Activated CD8-positive, alpha-beta memory T cell treated with anti-CD3 and anti-CD28 coated beads, Interleukin-2, amount 50 U/mL, for 4 hours (primary cell): ENCODE measurements at places on chromosomes 11 and 22.

- DNase-seq: no peak
These were observed 539.2 kb downstream of the NTM start for GRCh38 chr11:131909426-131910177.

DNA sequence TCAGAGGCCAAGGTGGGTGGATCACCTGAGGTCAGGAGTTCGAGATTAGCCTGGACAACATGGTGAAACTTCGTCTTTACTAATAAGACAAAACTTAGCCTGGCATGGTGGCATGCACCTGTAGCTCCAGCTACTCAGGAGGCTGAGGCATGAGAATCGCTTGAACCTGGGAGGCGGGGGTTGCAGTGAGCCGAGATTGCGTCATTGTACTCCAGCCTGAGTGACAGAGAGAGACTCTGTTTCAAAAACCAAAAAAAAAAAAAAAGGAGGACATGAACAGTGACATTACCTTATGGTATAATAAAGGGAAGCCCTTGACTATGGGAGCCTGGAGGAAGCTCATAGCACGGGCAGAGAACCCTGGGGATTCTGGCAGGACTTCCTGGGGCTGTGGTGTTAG, 16.5 kb upstream of the PLEKHB1 start:
- no peak for DNase-seq

- no peak for DNase-seq
These were observed 1.1 kb downstream of the CSTF3 start for GRCh38 chr11:33160136-33160535.

GRCh38 chr22:44361391-44362126, 48.8 kb upstream of the SHISAL1 start:
- no peak for DNase-seq

DNA sequence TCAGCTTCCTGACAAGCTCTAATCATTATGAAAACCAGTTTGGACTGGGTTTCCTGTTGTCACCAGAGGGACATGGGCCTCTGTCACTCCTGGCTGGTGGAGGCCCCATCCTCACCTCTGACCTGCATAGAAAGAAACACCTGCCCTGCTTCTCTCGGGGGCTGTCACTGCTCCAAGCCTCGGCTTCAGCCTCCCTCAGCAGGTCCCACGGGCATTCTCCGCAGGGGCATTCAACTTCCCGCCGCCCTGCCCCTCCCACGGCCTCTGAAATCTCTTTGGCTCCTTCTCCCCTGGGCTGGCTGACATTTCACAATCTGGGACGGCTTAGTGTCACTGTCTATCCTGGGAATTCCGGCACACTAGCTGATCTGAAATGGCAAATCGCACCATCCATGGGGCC, 257.9 kb downstream of the CTTN start:
- no peak for DNase-seq

GRCh38 chr22:45314054-45314721, 4.5 kb downstream of the FAM118A start:
- DNase-seq: no peak

GRCh38 chr22:19980766-19981165, 35.9 kb downstream of the ARVCF start:
- no peak for DNase-seq

- no peak for DNase-seq
These were observed 5.7 kb upstream of the MYEOV start for GRCh38 chr11:69287968-69288882.

- no peak for DNase-seq
These were observed 35.8 kb downstream of the GRIK4 start for GRCh38 chr11:120547316-120547715.

DNA sequence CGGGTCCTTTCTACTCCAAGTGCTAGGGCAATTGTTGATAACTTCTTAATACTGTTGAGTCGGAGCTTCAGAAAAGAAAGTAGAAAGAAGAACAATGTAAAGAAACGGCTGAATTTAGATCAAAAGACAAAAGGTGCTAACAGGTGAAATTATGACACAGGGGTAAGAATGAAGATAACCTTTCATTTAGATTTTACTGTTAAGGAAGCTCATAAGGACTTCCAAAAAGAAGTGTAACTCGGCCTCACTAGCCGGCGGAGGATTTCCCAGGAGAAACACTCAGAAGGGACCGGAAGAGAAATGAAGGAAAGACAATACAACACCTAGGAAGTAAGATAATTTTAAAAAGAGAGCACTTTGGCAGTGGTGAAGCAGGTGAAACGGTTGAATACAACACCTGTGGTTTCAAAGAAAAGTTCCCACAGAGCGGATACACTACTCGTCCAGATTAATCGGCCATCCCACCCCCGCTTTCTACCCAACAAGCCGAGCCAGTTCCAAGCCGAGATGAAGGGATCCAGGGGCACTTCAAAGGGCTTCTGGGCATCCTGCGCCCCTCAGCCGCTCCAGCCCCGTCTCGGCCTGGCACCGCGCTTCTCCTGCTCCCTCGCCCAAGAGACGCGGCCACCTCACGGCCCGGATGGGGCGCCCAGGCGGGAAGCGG, 737 bp downstream of the PPP2R1B start:
- no peak for DNase-seq

GRCh38 chr11:102780491-102780918, at the start of gene MMP10:
Gene MMP10, minus strand, starts transcription at chr11:102780628. Its CDS starts 37 bp downstream, at chr11:102780591.
- DNase-seq: no peak

GRCh38 chr11:65945941-65946558, 770 bp downstream of the TSGA10IP start:
- no peak for DNase-seq

DNA sequence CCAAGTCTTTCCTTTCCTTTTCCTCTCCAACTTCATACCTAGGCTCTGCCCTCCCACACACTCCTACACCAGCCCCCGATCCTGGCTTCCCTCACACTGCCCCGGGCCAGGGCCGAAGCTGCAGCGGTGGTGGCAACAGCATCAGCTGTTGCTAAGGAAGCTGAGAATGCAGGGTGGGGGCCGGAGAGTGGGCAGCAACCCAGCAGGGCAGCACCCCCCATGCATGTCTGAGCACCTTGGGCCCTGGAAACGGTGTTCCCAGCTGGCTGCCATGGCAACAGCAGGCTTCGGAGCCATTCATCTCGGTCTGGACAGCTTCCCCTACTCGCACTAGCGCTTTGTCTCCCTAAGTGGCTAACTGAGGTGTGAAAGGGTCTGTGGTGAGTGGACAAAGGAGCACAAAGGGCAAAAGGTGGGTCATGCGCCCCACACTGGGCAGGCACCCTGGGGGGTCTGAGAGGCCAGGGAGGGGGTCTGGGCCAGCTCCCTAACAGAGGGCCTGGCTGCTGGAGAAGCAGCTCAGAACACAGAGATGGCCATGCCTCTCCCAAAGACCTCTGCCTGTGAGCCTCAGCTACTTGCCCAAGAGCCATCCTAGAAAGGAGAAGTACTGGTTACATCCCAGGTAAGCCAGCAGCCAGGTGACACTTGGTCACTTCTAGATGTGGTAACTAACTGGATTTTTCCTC, 42.1 kb upstream of the JAM3 start:
- DNase-seq: no peak

DNA sequence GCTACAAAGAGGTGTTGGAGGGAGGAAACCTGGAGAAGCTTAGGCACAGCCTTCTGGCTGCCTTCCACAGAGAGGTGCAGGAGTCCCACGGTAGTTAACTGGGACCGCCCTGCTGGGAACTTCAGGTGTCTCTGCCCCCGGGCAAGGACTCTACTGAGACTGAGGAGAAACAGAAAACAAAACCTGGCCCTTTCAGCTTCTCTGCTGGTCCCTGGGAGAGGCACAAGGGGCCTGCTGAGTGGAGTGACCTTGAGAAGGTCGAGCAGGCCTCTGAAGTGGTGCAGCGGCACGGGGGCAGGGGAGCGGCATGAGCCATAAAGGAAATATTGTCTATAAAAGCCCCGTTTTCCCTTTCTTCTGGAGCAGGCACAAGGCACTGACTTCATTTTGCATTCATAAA, 38.9 kb downstream of the NTM start:
- DNase-seq: no peak

GRCh38 chr22:48451891-48452290, 1375.8 kb downstream of the BRD1 start:
- no peak for DNase-seq

- DNase-seq: no peak
These were observed 7.2 kb downstream of the RNF215 start for GRCh38 chr22:30380011-30380410.

GRCh38 chr11:99015634-99016454, 4.9 kb upstream of the CNTN5 start:
- DNase-seq: no peak

- DNase-seq: no peak
These were observed 18.1 kb upstream of the LINC01488 start for GRCh38 chr11:69463181-69463994.

- DNase-seq: no peak
These were observed 5.8 kb downstream of the ARL14EP start for GRCh38 chr11:30328681-30329080.

DNA sequence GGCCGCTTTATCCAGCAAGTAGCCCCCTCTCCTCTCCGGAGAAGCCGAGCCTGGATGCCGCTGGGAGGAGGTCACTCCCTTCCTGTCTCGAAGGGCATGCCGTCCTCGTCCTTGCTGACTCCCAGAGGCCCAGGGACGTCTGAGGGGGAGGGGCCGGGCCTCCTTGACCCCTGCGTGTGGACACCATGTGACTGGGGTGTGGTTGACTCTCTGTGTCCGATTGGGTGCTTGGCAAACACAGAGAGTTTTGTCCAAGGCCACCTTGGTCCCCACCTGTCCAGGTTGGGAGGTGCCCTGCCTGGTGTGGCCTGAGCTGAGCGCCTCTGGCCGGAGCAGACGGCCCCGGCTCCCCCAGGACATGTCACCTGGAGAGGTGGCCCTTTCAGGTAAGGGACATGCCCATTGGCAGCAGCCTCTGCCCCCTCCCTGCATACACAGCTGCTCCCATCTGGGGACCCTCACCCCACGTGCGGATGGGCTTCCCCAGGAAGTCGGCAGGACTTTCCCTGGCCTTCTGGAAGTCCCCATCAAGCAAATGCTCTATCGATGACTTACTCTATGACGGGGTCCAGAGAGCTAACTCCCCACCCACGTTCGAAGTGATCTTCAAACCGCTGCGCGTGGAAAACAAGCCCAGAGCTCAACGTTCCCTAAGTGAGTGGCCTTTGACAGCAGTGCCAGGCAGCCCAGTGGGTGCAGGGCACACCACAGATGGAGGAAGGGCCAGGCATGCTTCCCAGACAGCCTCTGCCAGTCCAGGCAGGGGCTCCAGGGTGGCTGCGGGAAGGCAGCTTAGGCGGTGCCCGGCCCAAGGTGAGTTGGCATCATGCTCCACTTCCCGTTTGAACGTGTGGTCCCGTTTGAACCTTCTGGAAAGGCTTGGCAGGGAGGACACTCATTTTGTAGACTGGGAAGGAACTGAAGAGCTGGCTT, at the start of gene SMIM38:
TSS of gene SMIM38 (plus strand) at position 634 of the 933 bp plus-strand sequence. CDS start 1,912 bp downstream, outside the sequence.
- DNase-seq: no peak

DNA sequence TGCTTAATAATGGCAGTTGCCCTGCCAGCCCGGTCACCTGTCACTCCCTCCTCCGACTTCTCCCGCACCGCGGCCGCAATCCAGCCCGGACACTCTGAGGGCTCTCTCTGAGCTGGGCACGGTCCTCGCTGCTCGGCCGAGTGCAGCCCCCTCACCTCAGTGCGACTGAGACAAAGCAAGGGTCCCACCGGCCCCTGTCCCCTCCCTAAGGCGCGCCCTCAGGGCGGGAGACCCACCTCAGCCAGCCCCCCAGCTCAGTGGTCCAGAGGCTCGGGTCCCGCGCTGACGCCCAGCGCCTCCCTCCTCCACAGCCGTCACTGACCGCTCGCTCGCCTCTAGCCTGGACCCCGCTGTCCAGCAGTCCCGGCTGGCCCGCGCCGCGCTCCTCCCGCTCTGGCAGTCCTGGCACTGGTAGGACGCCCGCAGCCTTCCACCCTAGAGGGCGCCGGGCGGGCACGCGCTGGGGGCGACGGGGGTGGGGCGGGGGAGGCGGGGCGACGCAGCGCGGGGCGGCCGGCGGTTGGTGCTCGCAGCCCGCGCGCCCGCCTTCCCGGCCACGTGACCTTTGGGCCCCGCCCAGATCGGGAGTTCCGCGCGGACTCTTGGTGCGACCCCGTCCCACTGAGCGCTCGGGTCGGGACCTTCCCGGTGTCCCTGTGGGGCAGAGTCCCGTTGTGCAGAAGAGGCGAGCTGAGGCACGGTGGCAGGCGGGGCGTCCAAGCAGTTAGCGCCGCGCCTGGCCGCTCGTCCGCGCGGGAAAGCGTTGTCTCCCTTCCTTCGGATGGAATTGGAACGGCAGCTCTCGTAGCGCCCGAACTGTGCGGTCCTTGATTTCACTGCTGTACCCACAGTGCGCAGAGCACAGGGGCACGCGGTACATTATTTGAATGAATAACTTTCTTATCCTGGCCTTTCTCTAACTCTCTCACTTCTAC, 7.8 kb upstream of the L3MBTL2 start:
- DNase-seq: peak; percentile 84

DNA sequence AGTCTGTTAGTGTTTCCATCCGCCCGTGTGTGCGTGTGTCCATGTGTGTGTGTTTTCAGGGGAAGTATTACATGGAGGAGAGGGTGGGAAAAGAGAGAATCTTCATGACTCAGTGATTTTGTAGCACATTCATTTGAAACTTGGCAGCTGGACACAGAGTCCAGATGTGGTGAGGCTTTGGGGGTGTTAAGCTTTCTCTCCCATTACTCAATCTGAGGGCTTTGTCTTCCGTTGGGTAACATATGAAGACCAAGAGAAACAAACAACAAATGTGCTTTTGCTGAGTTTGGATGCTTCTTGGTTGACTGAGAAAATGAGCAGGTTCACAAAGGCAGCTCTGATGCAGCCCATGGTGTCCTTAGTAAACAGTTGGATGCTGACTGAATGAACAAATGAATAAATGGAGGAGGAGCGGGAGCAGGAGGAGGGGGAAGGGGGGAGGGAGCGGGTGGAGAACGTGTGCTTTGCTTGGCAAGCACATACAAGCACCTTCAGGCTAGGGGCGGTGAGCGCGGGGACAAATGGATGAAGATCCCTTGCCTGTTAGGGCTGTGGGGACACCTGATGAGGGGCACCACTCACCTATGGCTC, 104.3 kb downstream of the ST3GAL4 start:
- no peak for DNase-seq

DNA sequence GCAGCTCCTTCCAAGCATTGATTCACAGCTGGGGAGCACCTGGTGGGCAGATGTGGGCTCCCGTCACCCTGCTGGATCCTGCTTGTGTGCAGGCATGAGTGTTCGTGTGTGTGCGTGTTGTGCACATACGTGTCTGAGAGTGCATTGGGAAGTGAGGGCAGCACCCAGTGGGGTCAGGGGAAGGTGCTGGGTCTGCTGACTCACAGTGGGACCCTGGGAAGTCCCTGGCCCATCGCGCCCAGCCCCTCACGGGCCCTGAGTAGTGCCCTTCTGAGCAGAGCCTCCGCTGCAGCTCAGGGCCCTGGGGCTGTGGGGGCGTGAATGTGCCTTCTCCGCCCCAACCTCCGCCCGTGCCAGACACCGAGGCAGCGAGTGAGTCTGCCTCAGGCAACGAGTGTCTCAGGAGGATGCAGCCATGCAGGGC, 36.8 kb downstream of the WNT11 start:
- DNase-seq: no peak
